ENCODE measurements at places on chromosomes 16 and 17.

DNA sequence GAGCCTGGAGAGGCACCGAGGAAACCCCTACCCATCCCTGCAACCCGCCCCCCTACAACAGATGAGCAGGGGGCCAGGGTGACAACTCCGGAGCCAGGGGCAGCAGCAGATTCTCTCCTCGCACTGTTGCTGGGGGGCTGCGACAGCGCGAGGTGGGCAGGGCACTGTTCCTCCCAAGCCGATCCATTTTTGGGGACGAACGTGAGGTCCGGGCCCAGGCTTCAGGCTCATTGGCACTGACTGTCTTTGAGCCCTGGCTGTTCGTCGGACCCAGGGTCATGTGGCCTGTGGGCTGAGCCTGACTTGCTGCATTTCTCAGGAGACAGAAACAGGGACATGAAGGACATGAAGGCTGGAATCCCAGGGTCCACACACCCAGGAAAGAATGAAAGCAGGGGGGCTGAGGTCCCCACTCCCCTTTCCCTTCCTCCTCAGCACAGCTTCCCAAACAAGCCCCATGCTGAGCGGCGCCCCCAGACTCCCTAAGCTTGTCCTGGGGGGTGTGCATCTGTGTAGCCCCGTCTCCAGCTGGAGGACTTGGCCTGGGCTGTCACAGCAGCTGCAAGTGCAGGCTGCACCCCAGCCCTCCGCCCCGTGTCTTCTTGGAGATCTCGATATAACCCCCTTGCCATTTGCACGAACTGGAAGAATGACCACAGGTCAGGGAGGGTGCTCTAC is 18.7 kb downstream of the CEP295NL start:
- peak; percentile 56 for DNase-seq

- peak; percentile 97 for DNase-seq
Measured at GRCh38 chr16:18969050-18969854, 14.5 kb upstream of the TMC7 start.

DNA sequence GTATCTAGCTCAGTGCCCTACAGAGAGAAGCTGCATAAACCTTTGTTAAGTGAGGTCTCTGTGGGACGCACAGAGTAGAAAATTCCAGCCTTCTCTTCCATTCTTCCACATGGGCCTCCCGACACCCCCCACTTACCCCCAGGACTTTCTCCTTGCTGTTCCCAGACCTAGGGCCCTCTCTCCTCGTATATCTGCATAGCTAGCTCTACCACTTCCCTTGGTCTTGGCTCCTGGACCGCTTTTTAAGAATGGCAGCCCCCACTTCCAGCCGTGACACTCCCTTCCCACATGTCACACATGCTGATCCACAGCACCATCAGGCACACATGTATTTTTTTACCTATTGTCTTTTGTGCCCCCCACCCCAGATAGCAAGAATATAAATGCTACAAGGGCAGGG is 16.7 kb upstream of the FOXJ1 start:
- no peak for DNase-seq

DNA sequence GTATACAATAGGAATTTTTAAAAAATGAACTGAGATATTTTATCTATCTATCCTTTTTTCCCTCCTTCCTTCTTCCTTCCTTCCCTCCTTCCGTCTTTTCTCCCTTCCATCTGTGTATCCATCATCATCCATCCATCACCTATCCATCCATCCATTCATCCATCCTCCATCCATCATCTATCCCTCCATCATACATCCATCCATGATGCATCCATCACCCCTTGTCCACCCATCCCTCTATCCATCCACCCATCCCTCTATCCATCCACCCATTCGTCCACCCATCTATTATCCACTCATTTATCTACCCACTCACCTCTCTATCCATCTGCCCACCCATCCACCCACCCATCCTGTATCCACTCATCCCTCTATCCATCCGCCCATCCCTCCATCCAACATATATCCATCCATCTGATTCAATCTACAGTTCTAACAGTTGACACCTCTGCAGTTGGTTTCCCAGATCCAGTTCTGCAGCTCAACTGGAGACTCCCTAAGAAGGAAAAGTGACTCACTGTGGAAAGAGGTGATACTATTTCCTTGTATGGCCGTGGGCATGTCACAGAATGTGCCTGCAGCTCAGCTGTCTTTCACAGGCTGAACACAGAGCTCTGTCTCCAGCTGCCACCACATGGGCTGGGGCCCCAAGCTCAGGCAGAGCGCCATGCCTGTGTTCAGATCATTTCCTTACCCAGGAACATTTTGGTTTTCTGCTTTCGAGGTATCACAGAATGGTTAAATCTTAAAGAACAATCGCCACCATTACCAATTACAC is 130.8 kb downstream of the XYLT1 start:
- DNase-seq: no peak

GRCh38 chr16:77500286-77500598 is 65.4 kb upstream of the ADAMTS18 start:
- no peak for DNase-seq

GRCh38 chr16:56013962-56014552 is 138.9 kb upstream of the CES5A start:
- peak; percentile 15 for DNase-seq

- no peak for DNase-seq
Measured at GRCh38 chr17:72812823-72813222, 279.7 kb downstream of the SLC39A11 start.

DNA sequence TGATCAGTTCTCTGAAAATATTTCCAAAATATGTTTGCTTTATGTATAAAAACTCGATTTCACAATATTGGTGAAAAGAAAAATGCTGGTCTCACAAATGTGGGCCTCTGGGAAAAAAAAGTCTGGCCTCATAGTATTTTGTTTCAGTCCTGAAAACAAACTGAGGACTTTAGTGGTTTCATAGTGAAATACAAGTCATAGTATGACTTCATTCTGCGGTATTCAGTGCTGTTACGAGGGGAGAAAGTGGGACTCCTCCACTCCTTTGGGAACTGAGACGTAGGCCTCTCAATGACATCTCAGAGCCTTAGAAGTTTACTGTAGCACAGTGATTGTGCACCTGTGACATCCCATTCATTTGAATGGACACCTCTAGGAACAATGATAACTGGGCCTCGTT is 56.0 kb downstream of the CYB561 start:
- DNase-seq: no peak

DNA sequence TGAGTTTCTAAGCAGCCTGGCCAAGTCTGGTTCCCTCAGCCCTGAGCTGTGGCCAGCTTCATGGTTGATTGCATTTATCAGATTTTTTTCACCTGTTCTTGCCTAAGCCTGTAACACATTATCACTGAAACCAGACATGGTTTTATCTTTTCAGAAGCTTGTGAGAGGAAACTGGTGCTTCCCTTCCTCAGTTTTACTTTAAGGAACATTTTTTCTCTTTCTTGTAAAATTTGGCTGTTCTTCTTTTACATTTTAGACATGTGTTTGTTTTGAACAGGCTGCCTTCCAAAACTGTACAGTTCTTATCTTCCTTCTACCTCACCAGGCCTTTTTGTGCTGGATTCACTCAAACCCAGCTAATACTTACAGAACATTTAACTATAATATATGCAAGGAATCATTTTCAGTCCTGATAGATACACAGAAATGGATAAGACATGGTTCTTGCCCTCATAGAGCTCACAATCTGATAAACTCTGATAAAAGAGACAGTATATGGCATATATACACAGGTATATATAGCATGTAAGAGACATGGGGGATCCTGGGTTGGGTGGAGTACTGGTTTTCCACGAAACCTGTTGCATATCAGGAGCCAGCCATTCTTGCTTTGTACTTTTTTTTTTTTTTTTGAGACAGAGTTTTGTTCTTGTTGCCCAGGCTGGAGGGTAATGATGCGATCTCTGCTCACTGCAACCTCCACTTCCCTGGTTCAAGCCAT is 44.5 kb downstream of the ZNRF1 start:
- no peak for DNase-seq

GRCh38 chr17:72064606-72065193 is 56.1 kb upstream of the SOX9 start:
- DNase-seq: no peak

DNA sequence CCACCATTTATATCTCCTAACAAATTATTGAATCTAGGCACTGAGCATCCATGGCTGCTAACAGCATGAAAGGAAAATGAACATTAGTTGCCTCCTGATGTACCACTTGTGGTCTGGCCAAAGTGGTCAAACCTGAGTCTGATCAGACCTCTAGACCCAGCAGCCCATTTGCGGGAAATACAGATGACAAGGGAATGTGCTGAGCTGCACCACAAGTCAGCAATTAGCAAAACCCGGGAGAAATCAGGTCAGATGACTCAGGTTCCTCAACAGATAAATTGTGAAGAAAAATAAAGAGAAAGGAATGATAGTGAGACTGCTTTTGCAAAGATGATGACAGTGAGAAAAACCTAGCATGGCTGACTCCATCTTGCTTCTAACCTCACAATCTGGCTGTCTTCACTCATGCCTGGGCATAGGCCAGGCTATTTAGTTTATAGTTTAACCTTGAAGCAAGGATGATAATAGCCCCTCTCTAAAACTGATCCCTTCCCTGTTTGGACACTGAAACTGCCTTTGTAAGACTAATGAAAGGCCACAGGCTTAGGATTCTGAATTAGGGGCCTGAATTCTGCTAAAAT is 142.7 kb upstream of the ASIC2 start:
- DNase-seq: no peak

GRCh38 chr16:18932243-18932987 is 6.2 kb upstream of the SMG1 start:
- peak; percentile 15 for DNase-seq

- no peak for DNase-seq
Measured at GRCh38 chr16:827513-827912, 27.0 kb upstream of the GNG13 start.

- no peak for DNase-seq
Measured at GRCh38 chr16:50857881-50858280, 116.0 kb downstream of the CYLD start.

DNA sequence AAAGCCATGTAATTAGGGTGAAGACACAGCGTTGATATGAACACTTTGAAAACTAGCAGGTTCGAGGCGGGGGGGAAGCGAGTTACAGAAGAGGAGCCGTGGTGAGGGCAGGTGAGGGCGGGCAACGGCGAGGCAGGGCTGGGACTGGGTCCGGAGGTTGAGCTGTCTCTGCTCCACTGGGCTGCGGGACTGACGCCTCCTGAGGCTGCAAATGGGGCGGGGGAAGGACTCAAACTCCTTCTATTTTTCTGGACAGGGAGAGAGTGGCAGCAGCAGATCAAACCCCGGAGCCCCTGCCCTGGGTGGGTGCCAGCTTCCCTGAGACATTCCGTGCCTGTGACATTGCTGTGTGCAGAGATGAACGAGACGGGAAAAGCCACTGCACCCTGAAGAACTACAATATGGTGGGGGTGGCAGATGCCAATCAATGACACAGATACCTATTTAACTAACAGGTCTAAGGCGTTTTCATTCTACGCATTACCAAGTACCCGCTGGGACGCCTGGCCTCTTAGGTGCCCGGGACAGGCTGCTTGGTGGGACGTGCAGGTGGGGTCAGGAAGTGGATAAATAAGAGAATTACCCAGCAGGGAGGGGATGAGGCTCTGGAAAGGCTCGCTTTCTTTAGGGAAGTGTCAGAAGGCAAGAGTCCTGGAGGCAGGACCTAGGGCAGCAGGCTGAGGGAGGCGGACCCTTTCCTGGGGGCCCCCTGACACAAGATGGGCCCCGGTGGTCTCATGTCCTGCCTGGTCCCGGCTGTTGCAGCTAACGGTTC is 30.4 kb downstream of the RPH3AL start:
- DNase-seq: no peak

DNA sequence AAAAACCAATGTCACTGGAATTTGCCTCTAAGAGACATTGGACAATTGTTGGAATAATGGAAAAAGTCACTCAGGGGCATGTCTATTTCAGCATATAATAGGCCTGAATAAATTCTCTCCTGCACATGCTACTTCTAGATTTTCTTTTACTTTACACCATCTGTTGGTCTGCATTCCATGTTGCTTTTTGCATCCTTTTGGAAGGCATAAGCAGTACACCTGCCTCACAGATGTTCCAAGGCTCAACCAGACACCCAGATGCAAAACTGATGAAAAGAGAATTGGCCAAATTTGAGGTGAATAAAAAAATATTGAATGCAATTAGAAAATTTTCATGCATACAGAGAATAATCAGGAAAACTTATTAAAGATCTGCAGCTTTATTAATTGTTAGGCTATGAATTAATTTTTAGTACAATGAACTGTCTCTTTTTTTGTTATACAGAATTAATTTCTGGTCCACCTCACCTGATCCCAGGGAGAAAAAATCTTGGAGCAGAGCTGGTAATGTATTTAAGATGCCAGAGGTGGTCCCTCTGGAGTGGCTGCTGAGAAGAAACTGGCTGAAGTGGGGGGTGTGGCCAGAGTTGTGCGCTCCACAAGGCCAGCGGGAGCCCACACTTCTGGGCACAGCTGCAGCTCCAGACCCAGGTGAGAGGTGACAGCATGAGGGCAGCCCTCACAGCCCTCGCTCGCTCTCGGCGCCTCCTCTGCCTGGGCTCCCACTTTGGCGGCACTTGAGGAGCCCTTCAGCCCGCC is 778.6 kb downstream of the CDH11 start:
- DNase-seq: no peak

GRCh38 chr17:38870259-38871165 is 654 bp downstream of the LASP1 start:
- DNase-seq: peak; percentile 84

GRCh38 chr16:18789515-18789849 is 652 bp downstream of the RPS15A start:
- no peak for DNase-seq

DNA sequence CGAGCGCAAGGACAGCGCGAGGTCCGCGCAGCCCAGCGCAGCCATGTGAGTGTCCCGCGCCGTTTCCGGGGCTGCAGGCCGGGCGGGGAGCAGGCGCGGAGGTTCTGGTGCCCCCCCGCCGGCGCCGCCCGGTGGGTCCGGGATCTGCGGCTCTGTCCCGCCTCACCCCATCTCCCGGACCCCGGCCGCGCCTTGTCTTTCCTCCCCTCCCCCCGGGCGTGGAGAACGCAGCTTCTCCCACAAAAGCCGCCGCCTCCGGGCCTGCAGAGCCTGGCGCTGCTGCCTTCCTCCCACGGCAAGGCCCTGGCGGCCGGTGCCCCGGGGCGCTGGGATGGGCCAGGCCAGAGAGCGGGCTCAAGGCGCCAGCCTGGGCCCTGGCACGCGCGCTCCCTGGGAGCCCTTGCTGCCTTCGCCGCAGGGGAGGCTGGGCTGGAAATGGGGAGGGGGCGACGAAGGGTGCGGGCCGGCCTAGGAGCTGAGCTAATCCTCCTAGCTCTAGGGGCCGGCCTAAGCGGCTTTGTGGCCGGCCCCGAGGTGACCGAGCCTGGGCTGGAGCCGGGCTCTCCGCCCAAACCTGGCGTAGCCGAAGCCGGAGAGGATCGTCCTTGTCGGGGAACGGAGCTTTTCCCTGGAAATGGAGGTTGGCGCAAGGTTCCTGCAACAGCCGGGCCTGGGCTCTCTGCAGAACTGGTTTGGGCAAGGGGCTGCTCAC is 397 bp downstream of the RIPOR1 start:
- DNase-seq: no peak

- DNase-seq: no peak
Measured at GRCh38 chr16:20380782-20381181, 23.8 kb downstream of the PDILT start.

DNA sequence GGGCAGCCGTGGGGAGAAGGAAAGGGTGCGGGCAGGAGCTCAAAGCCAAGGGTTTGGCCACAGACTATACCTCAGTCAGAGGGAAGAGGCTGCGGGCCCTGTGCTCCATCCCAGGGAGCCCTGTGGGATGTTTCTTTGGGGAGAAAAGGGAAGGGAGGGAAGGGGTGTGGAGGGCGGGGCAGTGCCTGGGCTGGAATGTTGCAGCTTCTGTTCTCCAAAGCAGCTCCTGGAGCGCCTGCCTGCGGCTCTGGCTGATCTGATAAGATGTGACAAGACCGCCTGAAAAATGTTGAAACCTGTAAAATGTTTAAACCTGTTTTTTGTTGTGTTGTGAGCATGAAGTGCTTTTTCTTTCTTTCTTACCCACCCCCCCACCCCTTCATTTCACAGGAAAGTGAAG is 32.8 kb downstream of the WNT3 start:
- DNase-seq: no peak
